ENCODE measurements at places on chromosomes 5 and 9. TPM values are rescaled to one million over a fixed set of nuclear protein-coding genes. Genes with fewer than 3 reads are reported as not detected.

- no peaks in the 10 kb centered on the region for H3K27me3 ChIP-seq
- H3K36me3 ChIP-seq: no peaks in the 10 kb centered on the region
- no peaks in the 10 kb centered on the region for H3K4me1 ChIP-seq
- H3K4me3 ChIP-seq: no peak overlapping the region
- no peak for DNase-seq
These were observed 24.3 kb upstream of the UBAP2 start for GRCh38 chr9:34072868-34073590.

FBP1 gene
- 1.2 TPM for total RNA-seq

TMEM250 gene
- total RNA-seq: 24.4 TPM

GRCh38 chr5:125150041-125150669 lies 403.7 kb upstream of the ZNF608 start:
- DNase-seq: no peak
- no peak overlapping the region for H3K4me3 ChIP-seq
- no peaks in the 10 kb centered on the region for H3K27me3 ChIP-seq
- H3K4me1 ChIP-seq: no peaks in the 10 kb centered on the region
- H3K36me3 ChIP-seq: no peaks in the 10 kb centered on the region

DNA sequence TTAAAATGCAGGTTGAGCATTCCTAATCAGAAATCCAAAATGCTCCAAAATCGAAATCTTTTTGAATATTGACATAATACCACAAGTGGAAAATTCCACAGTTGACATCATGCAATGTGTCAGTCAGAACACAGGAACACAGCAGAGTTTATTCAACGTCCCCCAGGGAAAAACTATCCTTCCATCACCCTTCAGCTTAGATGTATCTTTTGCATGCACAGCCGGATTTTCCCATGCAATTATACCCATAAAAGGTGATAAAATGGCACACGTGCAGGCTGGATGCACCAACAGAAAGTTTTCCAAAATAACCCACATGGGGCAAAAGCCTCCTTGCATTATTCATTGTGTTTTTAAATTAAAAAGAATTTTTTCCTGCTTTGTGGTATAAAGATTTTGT lies 71.2 kb downstream of the RAB24 start:
- H3K27me3 ChIP-seq: no peaks in the 10 kb centered on the region
- H3K4me1 ChIP-seq: peaks cover 11% of the 10 kb centered on the region
- no peak overlapping the region for H3K27ac ChIP-seq
- H3K36me3 ChIP-seq: peaks cover 14% of the 10 kb centered on the region
- no peak overlapping the region for H3K4me3 ChIP-seq
- no peak for DNase-seq

DNA sequence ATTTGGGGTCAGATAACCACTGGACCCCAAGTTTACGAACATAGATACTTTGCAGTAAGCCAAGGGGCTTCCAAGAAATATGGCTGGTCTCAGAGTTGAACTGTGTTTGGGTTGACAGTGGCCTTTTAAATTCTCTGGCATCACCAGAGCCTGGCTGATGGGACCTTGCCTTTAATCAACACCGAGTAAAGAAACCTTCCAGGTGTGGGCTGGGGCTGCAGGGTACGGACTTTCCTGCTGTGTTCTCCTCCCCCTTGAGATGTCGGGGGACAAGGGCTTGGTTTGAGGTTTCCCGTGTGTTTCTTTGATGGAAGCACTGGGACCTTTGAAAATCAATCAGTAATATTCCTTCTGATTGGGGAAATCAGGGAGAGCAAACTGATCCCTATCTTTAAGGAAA lies 140.1 kb downstream of the MTX3 start:
- no peak for DNase-seq
- no peak overlapping the region for H3K4me3 ChIP-seq
- H3K27me3 ChIP-seq: peaks cover 9% of the 10 kb centered on the region

OLFM1 gene
- total RNA-seq: not detected

GRCh38 chr5:14547666-14548065 lies 33.9 kb upstream of the OTULINL start:
- H3K27me3 ChIP-seq: no peaks in the 10 kb centered on the region
- DNase-seq: no peak
- H3K4me1 ChIP-seq: peaks cover 5% of the 10 kb centered on the region

DNA sequence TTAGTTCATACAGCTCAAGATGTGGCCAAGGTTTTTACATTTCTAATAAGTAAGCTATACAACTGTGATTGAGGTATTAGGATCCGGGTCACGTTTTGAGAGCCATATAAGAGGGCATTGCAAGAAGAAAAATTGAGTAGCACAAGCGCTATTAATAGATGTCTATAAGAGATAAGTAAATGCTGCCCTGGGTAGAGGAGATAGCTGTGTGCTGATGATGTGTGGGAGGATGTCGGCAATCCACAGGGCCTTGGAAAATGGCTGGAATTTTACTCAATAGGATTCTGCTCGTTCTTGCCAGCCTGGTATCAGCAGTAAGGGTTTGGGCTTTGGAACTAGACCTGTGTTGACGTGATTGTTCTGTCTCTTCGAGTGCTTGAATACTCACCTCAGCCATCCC lies 41.6 kb downstream of the CSF1R start:
- no peaks in the 10 kb centered on the region for H3K27me3 ChIP-seq
- H3K27ac ChIP-seq: no peak overlapping the region
- peaks cover 20% of the 10 kb centered on the region for H3K4me1 ChIP-seq
- H3K36me3 ChIP-seq: peaks cover 56% of the 10 kb centered on the region
- no peak for DNase-seq
- H3K4me3 ChIP-seq: no peak overlapping the region

DNA sequence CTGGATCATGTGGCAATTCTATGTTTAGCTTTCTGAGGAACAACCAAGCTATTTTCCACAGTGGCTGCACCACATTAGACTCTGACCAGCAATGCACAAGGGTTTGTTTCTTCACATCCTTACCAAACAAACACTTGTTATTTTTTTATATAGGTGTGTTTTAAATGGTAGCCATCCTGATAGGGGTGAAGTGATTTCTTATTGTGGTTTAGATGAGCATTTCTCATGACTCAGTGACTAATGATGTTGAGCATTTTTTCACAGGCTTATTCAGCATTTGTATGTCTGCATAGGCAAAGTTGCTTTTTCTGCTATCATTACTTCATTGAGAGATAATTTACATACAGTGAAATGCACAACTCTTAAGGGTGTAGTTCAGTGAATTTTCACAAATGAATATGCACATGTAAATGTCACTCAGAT lies 36.0 kb downstream of the ANKRD33B start:
- H3K4me3 ChIP-seq: no peak overlapping the region
- peaks cover 52% of the 10 kb centered on the region for H3K4me1 ChIP-seq
- no peak overlapping the region for H3K27ac ChIP-seq
- H3K36me3 ChIP-seq: peaks cover 25% of the 10 kb centered on the region

GRCh38 chr9:89744730-89745129 lies 139.9 kb downstream of the GADD45G start:
- DNase-seq: no peak
- peak overlapping the region; percentile 87 for H3K27ac ChIP-seq
- peaks cover 2% of the 10 kb centered on the region for H3K27me3 ChIP-seq
- no peaks in the 10 kb centered on the region for H3K36me3 ChIP-seq
- H3K4me3 ChIP-seq: peak overlapping the region; percentile 21
- peaks cover 66% of the 10 kb centered on the region for H3K4me1 ChIP-seq

TOR4A gene
- total RNA-seq: 2.9 TPM

GRCh38 chr9:35798658-35799374 lies 7.4 kb downstream of the NPR2 start:
- no peak overlapping the region for H3K4me3 ChIP-seq
- H3K27ac ChIP-seq: no peak overlapping the region
- peaks cover 4% of the 10 kb centered on the region for H3K36me3 ChIP-seq
- peak; percentile 59 for DNase-seq

LRRC14B gene
- 0.16 TPM for total RNA-seq

CDX1 gene
- total RNA-seq: not detected

GRCh38 chr5:172624083-172624995 lies 16.7 kb upstream of the NEURL1B start:
- H3K27me3 ChIP-seq: no peaks in the 10 kb centered on the region
- H3K27ac ChIP-seq: no peak overlapping the region
- DNase-seq: no peak
- H3K4me3 ChIP-seq: no peak overlapping the region

EEIG1 gene
- total RNA-seq: 79.7 TPM

- H3K4me1 ChIP-seq: peaks cover 39% of the 10 kb centered on the region
- H3K27ac ChIP-seq: peak overlapping the region; percentile 99
- H3K27me3 ChIP-seq: no peaks in the 10 kb centered on the region
- DNase-seq: peak; percentile 59
- H3K4me3 ChIP-seq: no peak overlapping the region
These were observed 47.6 kb upstream of the HOMER1 start for GRCh38 chr5:79561525-79561893.

FOXD4L3 gene
- 0.14 TPM for total RNA-seq

DNA sequence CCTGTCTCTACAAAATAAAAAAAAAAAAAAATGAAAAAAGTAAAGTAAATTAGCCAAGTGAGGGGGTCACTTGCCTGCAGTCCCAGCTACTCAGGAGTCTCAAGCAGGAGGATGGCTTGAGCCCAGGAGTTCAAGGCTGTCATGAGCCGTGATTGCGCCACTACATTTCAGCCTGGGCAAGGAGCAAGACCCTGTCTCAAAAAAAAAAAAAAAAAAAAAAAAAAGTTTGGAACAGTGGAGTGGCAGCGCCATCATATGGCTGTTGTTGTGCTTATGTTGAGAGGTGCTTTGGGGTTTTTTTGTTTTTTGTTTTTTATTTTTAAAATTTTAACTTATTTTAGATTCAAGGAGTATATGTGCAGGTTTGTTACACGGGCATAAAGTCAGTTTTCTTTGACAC lies 3.6 kb downstream of the BRIX1 start:
- H3K4me1 ChIP-seq: peaks cover 35% of the 10 kb centered on the region
- no peak overlapping the region for H3K4me3 ChIP-seq
- H3K36me3 ChIP-seq: peaks cover 64% of the 10 kb centered on the region
- no peaks in the 10 kb centered on the region for H3K27me3 ChIP-seq
- H3K27ac ChIP-seq: no peak overlapping the region

SMIM33 gene
- total RNA-seq: 0.16 TPM

- H3K27me3 ChIP-seq: peaks cover 2% of the 10 kb centered on the region
- H3K36me3 ChIP-seq: no peaks in the 10 kb centered on the region
- H3K27ac ChIP-seq: no peak overlapping the region
- no peak overlapping the region for H3K4me3 ChIP-seq
- no peak for DNase-seq
These were observed 64.2 kb downstream of the MRPL36 start for GRCh38 chr5:1735320-1735970.

GRCh38 chr9:136104916-136105315 lies 9.8 kb upstream of the NACC2 start:
- no peak overlapping the region for H3K27ac ChIP-seq
- peaks cover 4% of the 10 kb centered on the region for H3K36me3 ChIP-seq
- H3K4me3 ChIP-seq: no peak overlapping the region

LECT2 gene
- total RNA-seq: not detected

DNA sequence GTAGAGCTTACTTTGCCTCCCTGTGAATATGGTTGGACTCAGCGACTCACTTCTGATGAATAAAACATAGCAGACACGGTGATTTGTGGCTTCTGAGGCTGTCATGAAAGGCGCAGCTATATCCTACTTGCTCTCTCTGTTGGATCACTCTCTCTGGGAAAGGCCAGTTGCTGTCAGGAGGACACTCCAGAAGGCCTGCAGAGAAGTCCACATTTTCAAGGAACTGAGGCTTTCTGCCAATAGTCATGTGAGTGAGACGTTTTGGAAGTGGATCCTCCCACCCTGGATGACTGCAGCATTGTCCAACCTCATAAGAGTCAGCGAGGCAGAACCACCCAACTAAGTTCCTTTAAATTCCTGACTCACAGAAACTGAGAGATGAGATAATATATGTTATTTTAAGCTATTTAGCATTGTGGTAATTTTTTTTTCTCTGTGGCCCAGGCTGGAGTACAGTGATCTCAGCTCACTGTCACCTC lies 156.0 kb upstream of the MAST4 start:
- H3K4me3 ChIP-seq: no peak overlapping the region
- peaks cover 3% of the 10 kb centered on the region for H3K4me1 ChIP-seq
- peak; percentile 36 for DNase-seq
- no peaks in the 10 kb centered on the region for H3K27me3 ChIP-seq

PLAC8L1 gene
- 0.61 TPM for total RNA-seq

IRGM gene
- 1.4 TPM for total RNA-seq

DNA sequence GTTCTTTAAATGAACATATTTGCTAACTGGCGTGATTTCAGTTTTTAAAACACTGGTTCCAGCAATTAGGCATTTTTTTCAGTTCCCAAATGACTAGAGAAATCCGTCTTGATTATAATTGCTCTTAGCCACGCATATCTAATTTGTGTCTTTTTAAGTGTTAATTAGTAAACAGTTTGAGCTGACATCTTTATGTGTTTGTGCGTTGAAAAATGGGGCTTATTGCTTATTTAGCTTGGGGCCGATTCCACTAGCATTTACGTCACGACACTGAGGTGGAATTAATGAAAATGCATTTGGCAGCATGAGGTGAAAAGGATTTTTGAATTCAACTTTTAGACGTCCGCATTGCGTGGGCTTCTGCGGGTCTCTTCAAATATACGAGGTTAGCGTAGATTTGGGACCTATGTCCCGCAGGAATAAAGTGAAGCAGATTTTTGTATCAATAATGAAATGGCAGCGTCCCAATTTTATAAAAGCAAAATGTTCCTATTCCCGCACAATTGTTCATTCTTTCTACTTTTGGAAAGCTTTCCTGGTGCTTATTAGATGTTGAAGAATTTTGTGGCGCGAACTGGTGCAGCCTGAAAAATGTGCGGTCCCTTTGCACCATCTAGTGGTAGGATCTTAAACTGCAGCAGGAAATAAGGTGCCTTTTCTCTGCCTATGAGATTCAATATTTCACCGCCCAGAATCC lies 122.7 kb upstream of the LMX1B start:
- no peaks in the 10 kb centered on the region for H3K36me3 ChIP-seq
- DNase-seq: peak; percentile 66
- H3K27me3 ChIP-seq: no peaks in the 10 kb centered on the region
- H3K27ac ChIP-seq: no peak overlapping the region

- DNase-seq: no peak
- H3K4me1 ChIP-seq: peaks cover 2% of the 10 kb centered on the region
- no peak overlapping the region for H3K27ac ChIP-seq
- H3K4me3 ChIP-seq: no peak overlapping the region
- H3K27me3 ChIP-seq: peaks cover 43% of the 10 kb centered on the region
These were observed 54.9 kb upstream of the DAB2IP start for GRCh38 chr9:121596515-121596914.

- peaks cover 10% of the 10 kb centered on the region for H3K4me1 ChIP-seq
- H3K27me3 ChIP-seq: peaks cover 33% of the 10 kb centered on the region
- H3K27ac ChIP-seq: no peak overlapping the region
These were observed 111.7 kb downstream of the ESM1 start for GRCh38 chr5:54873691-54874090.

MACIR gene
- 8.6 TPM for total RNA-seq

PDLIM4 gene
- total RNA-seq: not detected

HMMR gene
- total RNA-seq: 95.2 TPM

DNA sequence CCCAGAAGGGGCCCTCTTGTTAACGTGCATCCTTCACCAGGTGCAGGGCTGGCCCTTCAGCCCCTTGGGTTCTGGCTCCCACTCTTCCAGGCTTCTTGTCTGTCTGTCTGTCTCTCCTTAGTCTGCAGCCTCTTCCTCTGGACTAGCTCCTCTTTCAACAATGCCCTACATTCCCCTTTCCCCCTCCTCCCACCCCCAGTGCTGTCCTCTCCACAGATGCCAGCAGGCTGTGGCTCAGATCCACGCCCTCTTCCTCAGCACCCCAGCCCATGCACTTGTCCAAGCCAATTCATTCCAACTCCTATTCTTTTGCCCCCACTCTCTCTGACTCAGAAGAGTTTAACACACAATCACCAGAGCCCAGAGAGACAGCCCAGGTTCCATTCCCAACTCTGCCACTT lies 45.2 kb upstream of the ALDH1B1 start:
- no peak overlapping the region for H3K4me3 ChIP-seq
- no peaks in the 10 kb centered on the region for H3K36me3 ChIP-seq
- no peak overlapping the region for H3K27ac ChIP-seq
- no peak for DNase-seq
- H3K4me1 ChIP-seq: no peaks in the 10 kb centered on the region

GFRA3 gene
- total RNA-seq: not detected

GRCh38 chr9:120944434-120944843 lies 17.8 kb upstream of the TRAF1 start:
- H3K4me3 ChIP-seq: no peak overlapping the region
- H3K4me1 ChIP-seq: no peaks in the 10 kb centered on the region
- no peak for DNase-seq
- H3K36me3 ChIP-seq: no peaks in the 10 kb centered on the region

All from activated CD8-positive, alpha-beta T cell treated with anti-CD3 and anti-CD28 coated beads for 36 hours (primary cell).